ENCODE measurements at places on chromosomes 13 and 19.
A peak's percentile ranks its signal among the peaks of the same experiment; 100 is the strongest.

DNA sequence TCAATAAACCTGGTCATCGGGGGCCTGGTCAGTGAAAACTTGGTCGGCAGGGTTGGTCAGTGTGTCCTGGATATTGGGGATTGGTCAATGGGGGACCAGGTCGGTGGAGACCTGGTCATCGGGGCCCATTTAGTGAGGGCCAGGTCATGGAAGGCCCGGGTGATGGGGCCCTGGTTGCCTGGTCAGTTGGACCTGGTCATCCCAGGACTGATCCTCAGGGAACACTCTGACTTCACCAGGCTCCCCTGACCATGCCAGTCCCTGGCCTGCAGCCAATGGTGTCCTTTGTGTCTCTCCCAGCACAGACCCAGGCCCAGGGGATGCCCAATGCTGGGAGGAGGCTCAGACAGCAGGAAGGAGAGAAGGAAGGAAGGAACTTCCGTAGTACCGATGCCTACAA lies 42.1 kb upstream of the TPM4 start:
- no peak for DNase-seq

DNA sequence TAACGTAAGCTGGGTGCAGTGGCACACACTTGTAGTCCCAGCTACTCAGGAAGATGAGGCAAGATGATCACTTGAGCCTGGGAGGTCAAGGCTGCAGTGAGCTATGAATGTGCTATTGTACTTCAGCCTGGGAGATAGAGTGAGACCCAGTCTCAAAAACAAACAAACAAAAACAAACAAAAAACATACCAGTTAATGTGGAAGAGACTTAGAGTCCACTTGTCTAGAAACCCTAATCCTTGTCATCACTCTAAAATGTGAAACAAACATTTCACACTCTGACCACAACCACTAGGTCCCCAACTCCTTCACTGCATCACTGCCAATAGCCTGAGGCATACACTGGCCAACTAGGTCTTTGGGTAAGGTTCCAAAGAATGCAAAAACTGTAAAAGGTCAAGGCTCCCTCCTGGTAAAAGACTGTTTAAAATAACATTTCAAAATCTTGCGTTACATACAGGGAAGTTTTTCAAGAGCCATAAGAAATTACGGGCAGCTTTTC lies 28.6 kb upstream of the CYP2B6 start:
- DNase-seq: no peak

DNA sequence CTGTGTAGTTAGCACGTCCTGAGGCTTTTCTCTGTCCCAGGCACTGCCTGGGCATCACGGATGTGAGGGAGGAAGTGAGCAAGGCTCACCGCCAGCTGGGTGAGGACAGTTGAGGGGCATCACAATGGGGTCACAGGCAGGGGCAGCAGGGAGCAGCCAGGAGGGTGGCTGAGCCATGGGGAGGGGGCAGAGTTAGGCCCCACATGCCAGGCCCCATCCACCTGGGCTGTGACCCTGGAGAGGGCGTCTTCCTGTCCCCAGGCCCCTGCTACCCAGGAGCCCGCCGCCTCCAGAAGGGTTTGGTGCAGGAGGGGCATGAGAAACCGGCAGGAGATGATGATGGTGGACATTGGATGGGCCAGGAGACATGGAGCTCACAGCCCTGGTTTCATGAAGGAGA lies 56.8 kb upstream of the F7 start:
- no peak for DNase-seq

GRCh38 chr13:33789739-33790138 lies 28.2 kb upstream of the RFC3 start:
- no peak for DNase-seq

DNA sequence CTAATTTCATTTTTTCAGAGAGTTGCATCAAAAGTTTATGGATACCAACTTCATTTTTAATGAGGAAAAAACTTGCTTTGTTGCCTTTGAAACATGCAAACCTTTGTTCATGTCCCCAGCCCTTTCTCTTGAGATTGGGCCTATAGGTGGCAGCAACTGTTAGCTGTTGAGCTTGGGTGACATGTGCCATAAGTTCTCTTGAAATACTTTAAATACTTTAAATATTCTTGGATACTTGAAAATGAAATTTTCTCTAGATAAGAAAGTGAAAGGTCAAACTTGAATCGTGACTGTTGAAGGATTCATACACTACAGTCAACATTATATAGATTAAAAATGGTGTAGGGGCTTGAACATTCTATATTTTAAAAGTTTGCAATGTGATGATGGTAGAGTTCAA lies 294.9 kb downstream of the NDFIP2 start:
- peak; percentile 5 for DNase-seq

DNA sequence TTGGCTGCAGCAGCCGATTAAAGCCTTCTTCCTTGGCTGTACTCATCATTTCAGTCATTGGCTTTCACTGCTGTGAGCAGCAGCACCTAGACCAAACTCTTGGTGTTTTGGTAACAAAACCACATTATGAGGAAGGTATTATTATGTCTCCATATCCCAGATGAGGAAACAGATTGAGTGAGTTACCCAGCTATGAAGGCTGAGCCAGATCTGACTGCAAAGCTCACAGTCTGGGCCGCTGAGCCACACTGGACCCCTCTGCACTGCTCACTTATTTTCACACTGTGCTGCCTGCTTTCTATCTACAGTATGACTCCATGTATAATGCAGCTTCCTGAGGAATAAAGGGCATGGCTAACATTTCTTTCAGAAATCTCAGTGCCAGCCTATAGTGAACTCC lies 24.5 kb downstream of the CRYL1 start:
- no peak for DNase-seq

DNA sequence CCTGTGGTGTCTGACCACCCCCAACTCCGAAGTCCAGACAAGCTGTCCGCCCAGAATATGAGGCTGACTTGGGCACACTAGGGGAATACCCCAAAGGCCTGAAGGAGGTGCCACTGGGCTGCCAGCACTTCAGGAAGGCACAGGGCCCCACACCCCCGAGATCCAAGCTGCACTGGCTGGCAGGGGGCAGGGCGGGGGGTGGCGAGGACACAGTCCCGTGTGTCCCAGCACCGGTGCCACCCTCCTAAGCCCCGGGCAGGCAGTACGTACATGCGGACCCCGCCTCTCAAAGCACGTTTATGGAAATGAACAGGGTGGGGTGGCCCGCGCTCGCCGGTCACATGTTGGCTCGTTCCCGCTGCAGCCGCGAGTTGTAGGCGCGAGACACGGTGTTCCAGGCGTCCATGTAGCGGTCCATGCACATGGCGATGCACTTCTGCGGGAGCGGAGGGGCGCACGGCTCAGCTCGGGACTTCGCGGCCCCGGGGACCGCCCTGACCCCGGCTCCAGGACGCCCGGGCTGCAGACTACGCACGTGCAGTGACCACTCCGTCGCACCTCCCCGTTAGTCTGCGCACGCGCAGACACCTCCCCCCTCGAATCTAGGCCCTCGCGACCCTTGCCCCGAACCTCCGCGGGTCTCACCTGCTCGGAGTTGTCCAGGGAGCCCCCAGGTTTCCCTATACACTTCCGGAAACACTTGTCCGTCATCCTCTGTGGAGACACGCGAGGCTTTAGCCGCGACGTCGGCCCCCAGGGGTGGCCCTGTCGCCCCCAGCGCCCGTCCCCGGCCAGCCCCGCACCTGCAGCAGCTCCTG lies 566 bp downstream of the TIMM13 start:
- no peak for DNase-seq

DNA sequence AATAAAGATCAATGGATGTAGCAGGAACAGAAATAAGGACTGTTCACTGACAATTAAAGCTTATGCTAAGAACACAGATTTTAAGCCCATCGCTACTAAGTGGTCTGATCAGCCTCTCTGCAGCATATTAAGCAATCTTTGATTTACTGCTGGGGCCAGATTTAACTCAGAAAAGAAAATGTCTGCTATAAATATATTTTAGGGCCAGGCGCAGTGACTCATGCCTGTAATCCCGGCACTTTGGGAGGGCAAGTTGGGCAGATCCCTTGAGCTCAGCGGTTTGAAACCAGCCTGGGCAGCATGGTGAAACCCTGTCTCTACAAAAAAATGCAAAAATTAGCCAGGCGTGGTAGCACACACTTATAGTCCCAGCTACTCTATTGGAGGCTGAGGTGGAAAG lies 43.0 kb downstream of the METTL21C start:
- DNase-seq: no peak

DNA sequence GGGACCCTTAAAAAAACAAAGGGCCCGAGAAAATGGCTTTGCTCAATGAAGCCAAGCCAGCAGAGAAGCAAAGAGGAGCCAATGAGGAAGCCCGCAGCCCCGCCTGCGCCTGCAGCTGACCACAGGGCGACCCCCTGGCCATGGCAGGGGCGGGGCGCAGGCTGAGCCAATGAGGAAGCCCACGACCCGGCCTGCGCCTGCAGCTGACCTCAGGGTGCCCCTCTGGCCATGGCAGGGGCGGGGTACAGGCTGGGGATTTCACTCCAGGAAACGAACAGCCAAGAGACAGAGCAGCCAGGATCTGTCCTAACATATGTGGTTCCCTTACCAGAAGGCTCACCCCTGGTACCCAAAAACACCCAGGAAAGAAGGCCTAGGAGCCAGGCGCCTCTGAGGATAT lies 101.4 kb downstream of the STK24 start:
- no peak for DNase-seq

GRCh38 chr19:46596008-46596407 lies 5.1 kb upstream of the CALM3 start:
- no peak for DNase-seq

- no peak for DNase-seq
These were observed 145.2 kb upstream of the KLHL1 start for GRCh38 chr13:70253411-70253810.

- DNase-seq: no peak
These were observed 72.7 kb downstream of the SPACA7 start for GRCh38 chr13:112448621-112449544.

DNA sequence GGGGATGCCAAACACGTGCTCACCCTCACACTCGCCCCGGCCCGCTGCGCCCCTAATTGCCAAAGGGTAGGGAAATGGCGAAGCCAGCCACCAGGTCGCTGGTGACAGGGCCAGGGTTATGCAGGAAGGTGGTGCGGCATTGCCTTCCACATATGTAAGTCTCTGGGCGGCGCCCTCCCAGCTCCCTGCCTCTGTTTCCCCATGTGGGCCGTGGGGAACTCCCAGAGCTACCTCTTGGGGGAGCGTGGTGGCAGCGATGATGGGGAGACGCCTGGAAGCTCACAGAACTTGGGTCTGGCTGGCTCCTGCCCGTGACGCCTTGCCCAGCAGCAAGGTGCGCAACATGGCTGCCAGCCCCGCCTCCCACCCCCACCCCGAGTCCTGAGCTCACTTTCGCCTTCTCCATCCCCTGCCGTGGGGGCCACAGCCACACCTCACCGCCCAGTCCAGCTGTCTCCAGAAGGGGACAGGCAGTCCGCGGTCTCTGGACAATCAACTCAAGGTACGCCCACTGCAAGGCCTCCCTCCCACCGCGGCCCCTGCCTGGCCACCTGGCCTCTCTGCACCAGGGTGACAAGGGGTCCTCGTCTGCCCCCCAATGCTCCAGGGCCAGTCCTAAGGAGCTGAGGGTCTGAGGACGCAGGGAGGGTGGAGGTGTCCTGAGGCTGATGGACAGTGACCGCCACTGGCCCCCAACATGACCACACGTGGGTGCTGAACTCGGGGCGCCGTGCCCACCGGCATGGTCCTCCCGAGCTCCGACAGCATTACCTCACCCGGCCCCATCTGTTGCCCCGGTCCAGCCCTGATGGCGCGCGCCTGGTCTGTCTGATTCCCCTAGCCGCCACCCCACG lies 6.6 kb downstream of the C19orf25 start:
- no peak for DNase-seq

DNA sequence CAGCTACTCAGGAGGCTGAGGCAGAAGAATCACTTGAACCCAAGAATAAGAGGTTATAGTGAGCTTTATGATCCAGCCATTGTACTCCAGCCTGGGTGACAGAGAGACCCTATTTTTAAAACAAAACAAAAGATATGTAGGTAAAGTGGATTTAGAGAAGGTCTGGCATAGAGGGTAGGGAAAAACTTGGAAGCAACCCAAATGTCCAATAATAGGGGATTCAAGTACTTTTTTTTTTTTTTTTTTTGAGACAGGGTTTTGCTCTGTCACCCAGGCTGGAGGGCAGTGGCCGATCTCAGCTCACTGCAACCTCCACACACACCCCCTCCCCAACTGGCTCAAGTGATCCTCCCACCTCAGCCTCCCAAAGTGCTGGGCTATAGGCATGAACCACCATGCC lies 5.8 kb upstream of the PAK4 start:
- no peak for DNase-seq

DNA sequence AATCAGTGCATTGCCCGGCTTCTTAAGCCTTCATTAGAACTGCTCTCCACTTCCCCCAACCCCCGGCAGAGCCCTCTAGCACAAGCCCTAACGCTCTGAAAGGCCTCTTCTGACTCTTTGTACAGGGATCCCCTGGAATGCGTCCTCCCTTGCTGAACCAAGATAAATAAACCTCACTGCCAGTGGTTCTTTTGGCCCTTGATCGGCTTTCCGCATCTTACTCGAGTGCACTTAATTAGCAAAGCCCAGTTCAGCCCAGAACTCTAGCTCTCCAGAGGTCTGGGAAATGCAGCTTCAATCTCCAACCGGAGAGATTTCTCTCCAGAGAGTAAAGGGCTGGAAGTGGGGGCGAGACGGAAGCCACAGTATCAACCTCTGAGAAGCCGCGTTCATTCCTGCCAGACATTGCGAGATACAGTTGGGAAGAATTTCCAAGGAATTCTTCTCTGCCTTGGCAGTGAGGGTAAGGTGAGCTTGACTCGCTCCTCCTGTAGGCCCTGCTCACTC lies 8.7 kb upstream of the ZNF444 start:
- DNase-seq: no peak

- no peak for DNase-seq
These were observed 8.0 kb upstream of the SPATA13 start for GRCh38 chr13:24152292-24153214.

DNA sequence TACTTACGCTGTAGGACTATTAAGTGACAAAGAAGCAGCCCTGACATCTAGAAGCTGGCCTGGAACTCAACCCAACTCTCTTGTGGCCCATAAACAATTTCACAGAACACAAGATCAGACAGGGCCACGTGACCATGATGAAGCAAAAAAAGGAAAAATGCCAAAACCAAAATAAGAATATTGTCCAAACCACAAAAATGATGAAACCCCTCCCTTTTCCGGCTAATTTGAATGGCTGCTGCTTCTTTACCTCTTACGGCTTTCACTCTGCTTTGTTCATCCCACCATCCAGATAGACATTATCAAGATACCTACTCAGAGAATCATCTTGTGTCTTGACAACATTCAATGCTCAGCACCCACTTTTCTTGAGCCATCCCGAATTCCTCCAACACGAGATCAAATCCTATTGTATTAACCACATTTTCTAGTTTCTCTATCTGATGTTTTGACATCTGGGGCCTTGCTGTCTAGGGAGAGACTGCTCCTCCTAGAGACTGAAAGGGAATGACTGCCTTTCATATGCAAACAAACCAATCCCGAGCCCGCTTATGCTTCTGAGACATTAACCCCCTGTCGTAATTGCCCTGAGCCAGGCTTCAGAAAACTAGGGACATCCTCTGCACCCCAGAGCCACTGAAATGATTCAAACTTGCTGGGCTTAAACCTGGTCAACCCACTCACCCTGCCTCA lies 186.3 kb downstream of the TDRD3 start:
- DNase-seq: no peak

DNA sequence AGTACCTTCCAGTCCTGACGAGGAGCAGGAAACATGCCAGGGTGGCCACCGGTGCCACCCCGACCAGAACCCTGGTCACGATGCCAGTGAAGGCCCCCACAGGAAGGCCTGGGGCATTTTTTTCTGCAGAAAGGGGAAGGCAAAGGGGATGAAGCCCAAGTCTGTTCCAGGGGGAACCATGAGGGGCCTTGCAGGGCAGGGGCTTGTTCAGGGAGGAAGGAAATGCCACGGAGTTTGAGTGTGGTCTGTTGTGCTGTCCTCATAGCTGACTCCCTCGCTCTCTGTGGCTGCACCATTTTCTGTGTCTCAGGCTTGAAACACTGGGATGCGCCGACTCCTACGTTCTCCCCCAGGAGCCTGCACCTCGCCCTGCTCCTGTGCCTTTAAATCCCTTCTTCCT lies 27.5 kb upstream of the CEACAM1 start:
- DNase-seq: peak; percentile 94
